Right forelimb (tissue), 1 donor: ENCODE measurements at places on chromosomes 3 and 15.
A peak's percentile ranks its signal among the peaks of the same experiment; 100 is the strongest.

DNA sequence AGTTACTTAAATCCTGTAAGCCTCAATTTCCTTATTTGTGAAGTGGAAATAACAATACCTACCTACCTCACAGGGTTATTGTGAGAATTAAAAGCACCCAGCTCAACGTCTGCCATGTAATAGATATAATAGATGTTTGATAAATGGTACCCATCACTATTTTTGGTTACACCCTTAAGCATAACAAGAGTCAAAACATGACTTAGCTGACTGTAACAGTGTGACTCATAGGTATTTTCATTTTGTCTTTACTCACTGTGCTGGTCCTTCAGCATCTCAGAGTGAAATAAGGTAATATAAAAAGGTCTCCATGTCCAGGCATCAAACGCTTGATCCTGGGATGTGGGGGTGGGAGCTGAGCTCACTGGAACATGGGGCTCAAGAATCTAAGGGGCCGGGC lies 3.1 kb downstream of the CPLX3 start:
- DNase-seq, result no peak

GRCh38 chr15:45670091-45670490 lies 35.3 kb downstream of the SQOR start:
- DNase-seq, result no peak

GRCh38 chr3:124688581-124689454 lies 41.4 kb upstream of the UMPS start:
- DNase-seq, result peak; percentile 80

DNA sequence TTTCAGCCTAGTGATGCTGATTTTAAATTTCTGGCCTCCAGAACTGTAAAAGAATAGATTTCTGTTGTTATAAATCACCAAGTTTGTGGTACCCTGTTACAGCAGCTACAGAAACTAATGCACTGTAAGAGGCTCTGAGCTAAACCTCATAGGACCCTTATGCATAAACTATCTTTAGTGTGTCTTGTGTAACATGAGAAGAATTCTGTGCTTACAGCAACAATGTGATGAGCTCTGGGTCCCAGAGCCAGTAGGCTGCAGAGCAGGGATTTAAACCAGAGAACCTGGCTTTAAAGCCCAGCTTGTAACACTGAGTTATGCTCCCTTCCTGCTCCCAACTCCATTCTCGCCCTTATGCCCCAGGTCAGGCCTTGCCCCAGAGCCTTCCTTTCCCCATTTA lies 113.1 kb downstream of the THSD4 start:
- DNase-seq, result no peak

DNA sequence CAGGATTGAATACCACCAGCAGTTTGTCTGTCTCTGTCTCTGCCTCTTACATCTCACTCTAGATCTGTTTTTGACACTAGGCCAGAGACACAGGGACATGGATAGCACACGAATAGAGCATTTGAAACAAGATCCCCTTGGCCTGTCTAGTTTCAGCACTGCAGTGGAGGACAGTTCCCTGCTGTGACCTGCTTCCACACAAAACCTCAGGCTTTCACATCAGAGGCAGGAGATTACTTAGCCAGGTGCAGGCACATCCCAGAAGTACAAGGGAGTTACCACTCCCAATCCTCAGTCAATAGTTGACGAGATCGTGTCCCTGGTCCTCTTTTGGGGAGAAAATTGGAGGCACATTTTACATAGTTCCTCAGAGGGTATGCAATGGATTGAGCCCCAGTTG lies 34.0 kb upstream of the CCK start:
- DNase-seq, result peak; percentile 54

DNA sequence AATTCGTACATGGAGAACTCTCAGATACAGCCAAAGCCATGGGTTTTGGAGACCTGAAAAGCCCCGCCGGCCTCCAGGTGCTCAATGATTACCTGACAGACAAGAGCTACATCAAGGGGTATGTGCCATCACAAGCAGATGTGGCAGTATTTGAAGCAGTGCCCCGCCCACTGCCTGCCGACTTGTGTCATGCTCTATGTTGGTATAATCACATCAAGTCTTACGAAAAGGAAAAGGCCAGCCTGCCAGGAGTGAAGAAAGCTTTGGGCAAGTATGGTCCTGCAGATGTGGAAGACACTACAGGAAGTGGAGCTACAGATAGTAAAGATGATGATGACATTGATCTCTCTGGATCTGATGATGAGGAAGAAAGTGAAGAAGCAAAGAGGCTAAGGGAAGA lies 23.5 kb downstream of the MYO5A start:
- DNase-seq, result no peak

DNA sequence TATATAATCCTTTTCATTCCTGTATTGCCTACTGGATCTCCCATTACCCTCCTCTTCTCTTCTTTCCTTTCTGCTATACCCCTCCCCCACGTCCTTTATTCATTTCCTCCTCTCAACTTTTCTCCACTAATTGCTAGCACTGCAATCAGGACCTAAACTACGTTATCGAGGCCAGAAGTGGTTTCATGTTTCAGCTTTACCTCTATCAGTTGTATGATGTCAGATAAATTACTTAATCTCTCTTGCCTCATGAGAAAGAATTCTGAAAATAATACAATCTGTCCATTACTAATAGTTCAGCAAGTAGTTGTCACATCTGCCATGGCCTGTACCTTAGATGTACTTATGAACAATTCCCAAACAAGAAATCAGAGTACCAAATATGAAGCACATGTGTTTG lies 10.6 kb downstream of the POPDC2 start:
- DNase-seq, result no peak

- DNase-seq, result no peak
Observed at GRCh38 chr3:192825657-192826200, 91.9 kb downstream of the MB21D2 start.

DNA sequence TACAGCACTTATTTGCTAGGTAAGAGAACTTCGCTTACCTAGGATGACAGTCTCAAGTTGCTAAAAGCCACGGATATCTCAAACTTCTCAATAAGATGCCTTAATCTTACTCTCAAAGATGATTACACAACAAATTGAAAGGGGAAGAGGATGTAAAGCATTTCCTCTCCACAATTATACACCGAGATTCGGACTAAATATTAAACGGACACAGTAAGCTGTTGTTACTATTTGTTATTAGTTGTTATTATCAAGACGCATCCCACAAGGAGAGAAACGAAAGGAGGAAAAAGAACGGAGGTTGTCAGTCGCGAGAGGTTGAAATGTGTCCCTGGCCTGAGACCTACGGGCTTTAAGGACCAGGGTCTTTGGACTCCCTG lies 660 bp downstream of the ZNF106 start:
- DNase-seq, result no peak

DNA sequence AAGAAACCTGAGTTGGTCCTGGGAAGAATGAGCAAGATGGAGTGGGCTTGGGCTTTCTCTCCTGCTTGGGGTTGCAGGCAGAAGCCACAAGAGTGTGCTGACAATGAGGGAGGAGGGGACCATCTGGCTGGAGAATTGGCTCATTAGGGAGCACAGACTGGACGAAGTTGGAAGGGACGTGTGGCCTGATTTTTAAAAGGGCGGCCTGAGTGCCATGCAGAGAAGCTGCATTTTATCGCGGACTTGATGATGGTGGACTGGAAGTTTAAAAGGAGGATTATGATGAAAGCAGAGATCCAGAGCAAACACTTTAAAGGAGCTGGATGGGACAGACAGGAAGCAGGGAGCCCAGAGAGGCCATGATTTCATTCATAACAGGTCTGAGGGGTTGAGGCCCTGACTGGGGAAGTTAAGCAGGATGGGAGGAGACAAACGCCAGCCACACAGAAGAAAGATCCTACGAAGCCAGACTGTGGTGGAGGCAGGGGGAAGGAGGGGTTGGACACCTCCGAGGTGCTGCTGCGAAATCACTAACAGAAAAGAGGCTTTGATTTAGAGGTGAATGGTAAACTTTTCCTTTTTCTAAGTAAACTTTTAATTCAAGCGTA lies 23.6 kb downstream of the TLNRD1 start:
- no peak for DNase-seq

- DNase-seq, result no peak
Observed at GRCh38 chr3:49296781-49297411, 19.9 kb upstream of the C3orf62 start.

GRCh38 chr3:180383332-180384020 lies 218.5 kb upstream of the TTC14 start:
- DNase-seq, result no peak

DNA sequence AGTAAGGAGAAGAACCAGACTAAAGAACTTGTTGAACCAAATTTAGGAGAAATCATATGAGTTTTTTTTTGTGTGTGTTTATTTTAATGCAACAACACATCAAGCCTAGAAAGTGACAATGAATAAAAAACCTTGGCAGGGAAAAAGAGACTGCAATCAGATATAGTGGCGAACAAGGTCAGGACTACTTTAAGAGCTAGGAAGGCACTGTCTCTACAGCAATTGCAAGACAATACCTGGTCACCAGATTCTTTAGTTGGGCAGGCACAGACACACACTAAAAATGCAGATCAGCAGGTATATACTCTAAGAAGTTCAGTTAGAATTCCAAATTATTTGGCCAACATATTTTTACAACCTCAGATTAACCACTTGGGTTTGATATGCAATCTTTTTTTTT lies 30.8 kb upstream of the GMPPB start:
- DNase-seq, result no peak

- DNase-seq, result no peak
Observed at GRCh38 chr15:70286113-70286806, 188.5 kb upstream of the TLE3 start.

DNA sequence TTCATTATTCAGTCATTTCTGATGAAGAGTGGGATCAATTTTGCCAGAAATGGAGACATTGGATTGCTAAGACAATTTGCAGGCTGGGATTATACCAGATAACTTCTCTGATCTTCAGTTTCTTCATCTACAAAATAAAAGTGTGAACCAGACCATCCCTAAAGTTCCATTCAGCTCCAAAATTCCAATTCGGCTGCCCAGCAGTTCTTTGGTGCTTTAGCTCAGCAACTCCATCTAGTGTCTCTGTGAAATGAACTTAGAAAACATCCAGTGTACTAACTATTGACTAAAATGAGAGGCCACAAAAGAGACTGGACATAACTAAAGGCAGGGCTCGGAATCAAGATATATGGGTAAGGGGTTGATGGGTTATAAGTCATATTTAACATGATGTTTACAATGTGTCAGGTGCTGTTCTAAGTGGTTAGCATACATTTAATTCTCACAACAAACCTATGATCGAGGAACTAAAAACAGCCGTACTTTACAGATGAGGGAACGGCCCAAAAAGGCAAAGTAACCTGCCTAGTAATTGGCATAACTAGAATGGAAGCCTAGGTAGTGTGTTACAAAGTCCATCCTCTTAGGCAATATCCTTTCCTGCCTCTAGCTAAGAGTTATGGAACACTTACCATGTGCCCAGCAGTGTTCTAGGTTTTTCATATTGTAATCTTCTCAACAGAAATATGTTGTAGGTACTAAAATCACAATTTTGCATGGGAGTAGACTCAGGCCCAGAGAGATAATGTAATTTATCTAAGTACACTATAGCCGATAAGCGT lies 17.0 kb downstream of the THAP10 start:
- no peak for DNase-seq

DNA sequence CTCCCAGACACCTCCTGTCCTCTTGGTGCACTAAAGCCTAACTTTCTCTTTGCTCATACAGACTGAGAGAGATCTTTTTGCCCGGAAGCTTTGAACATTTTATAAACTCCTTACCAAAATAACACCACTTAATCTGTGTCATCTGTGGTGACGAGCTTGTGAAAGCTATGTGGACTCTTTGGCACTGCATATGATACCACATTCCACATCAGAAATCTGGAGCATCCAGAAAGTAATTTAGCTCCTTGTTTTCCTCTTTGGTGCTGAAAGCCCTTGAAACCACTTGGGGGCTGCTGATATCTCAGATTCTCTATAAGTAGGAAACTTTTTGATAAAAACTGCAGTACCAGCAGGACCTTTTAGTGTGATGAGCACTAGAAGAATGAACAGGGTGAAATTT lies 128.3 kb downstream of the ALCAM start:
- no peak for DNase-seq

- no peak for DNase-seq
Observed at GRCh38 chr3:15309662-15310335, 22.6 kb downstream of the SH3BP5 start.

DNA sequence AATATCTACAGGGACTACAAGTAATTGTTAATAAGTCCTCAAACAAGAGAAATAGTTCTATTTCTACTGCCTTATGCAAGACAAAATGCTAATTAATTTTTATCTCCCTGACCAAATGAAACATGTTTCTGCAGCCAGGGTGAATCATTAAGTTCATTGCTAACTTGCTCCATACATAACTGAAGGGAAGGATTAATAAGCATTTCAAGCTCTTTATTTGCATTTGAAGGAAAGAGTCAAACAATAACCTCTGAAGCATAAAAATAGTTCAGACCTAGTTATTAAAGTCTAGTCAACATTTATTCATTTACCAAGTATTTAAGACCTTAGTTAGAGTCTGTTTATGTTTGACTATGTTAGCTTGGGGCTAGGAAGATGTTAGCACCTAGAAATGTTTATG lies 120.0 kb downstream of the ATP1B3 start:
- no peak for DNase-seq

DNA sequence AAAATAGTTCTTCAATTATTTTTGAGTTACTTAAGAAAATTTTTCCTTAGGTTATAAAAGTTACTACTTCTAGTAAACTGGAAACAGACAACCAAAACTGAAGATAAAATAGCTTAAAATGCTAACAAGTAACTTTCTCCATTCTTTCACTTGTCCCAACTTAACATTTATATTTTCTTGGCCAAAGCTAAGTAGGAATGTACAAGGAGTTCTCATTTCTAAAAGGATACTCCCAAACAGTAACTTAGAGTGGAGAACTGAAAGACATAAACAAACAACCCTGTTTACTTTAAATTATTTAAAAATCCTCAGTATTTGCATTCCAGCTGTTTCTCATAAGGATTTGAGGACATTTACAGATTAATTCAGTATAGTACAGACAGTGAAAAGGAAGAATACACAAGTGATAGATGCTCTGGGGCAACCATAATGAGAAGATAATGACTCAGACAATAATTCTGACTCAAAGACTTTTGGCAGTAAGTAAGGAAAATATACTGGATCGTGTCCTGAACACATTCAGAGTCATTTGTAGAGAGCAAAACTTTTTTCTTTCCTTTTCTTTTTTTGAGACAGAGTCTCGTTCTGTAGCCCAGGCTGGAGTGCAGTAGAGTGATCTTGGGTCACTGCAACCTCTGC lies 29.2 kb upstream of the ANXA2 start:
- DNase-seq, result no peak

DNA sequence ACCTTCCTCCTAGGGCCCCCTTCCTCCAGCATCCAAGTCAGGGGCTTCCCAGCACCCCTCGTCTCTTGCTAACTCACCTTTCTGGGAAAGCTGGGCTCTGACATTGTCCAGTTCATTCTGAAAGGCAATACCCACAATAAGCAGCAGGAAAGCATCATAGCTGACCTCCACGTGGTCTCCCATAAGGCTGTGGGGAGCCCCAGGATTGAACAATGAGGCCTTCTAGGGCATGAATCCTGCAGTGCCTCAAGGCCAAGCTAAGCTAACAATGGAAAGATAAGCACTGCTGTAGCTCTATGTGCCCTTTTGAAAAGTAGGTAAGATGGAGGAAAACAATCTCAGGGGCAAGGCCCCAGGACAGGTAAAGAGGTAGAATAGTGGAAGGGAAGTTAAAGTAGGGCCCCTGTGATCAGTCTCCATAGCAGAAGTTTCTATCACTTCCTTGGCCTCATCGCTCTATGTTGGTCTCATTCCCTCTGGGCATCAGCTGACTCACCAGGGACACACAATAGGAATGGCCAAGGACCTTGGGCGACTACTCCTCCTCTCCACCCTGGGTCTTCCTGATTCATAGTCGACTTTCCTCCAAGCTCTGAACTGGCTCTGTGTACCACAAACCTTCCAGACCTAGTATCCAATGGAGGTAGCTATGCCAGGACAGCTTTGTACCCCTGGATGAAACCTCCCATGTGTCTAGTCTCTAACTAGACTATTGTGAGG lies 11.7 kb downstream of the TRAIP start:
- no peak for DNase-seq
